ENCODE measurements at places on chromosomes 11 and 22.

- DNase-seq, result no peak
These were observed 14.9 kb upstream of the SOX10 start for GRCh38 chr22:37999236-37999635.

- DNase-seq, result peak; percentile 93
These were observed 7.8 kb downstream of the LARGE2 start for GRCh38 chr11:45930031-45930794.

GRCh38 chr11:129067454-129067853 lies 124.7 kb downstream of the ARHGAP32 start:
- no peak for DNase-seq

- DNase-seq, result no peak
These were observed 18.4 kb upstream of the RPS3 start for GRCh38 chr11:75380716-75381420.

DNA sequence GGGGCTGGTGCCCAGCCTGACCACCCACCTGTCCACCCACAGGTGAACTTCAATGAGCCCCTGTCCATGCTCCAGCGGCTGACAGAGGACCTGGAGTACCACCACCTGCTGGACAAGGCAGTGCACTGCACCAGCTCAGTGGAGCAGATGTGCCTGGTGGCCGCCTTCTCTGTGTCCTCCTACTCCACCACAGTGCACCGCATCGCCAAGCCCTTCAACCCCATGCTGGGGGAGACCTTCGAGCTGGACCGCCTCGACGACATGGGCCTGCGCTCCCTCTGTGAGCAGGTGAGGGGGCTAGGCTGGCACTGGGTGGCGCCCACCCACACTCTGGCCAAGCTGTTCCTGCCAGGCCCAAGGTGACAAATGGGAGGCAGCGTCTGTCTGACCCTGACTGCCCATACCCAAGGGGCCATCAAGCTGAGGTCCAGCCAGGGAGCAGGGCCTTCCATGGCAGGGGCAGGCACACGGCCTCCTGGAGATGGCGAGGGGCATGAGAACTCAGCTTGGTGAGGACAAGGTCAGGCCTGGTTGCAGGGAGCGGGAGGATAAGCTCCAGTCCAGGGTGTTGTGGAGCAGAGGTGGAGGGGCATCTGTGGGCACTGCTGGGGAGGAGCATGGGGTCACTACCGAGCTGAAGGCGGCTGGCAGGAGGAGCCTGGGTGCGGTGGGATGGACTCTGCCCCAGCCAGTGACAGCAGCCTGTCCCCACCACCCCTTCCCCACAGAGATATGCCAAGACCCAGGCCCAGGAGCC lies 77.7 kb downstream of the MORC2 start:
- peak; percentile 47 for DNase-seq

- DNase-seq, result no peak
These were observed 298.3 kb downstream of the ETS1 start for GRCh38 chr11:128289048-128289447.
